ENCODE measurements at places on chromosomes 13 and 19.

GRCh38 chr13:79128158-79128557 is 277.9 kb downstream of the RBM26 start:
- no peaks in the 10 kb centered on the region for H3K27me3 ChIP-seq
- H3K27ac ChIP-seq = no peak overlapping the region
- H3K36me3 ChIP-seq = no peaks in the 10 kb centered on the region
- no peak overlapping the region for H3K4me3 ChIP-seq

DNA sequence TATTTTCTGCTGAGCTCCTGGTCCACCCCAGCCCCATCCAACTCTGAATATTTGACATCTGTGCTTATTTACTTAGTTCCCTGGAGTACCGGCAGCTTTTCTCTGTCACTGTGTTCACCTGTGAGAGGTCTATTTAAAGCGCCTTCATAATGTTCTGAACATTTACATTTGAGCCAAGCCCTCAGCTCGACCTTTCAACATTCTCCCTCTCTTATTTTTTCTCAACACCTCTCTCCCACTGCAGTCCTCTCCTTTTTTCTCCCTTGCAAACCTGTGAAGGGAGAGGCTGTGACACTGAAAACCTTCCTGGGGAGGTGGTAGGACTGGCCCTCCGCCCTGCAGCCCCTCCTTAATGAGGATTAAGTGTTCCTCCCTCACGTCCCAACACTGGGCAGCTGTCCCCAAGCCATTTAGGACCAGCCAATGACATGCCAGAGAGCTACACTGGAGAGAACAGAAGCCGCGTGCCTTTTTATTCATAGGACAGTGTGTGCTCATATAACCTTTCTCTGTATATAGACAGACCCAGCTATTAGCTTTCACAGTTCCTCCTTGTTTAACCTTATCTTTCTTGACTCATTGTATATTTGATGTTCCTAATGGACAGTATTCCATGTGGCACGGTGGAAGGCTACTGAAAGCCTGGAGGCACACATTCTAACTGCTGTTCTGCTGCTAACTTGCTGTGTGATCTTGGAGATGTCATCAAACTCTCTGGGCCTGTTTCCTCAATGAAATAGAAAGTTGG is 134.8 kb downstream of the NUFIP1 start:
- H3K36me3 ChIP-seq = no peaks in the 10 kb centered on the region
- no peaks in the 10 kb centered on the region for H3K4me1 ChIP-seq
- no peak overlapping the region for H3K27ac ChIP-seq
- no peak for DNase-seq
- no peak overlapping the region for H3K4me3 ChIP-seq

- no peaks in the 10 kb centered on the region for H3K27me3 ChIP-seq
- no peak overlapping the region for H3K4me3 ChIP-seq
- no peak overlapping the region for H3K27ac ChIP-seq
- no peaks in the 10 kb centered on the region for H3K4me1 ChIP-seq
- no peak for DNase-seq
Observed at GRCh38 chr13:45909089-45909488, 57.5 kb upstream of the SIAH3 start.

- no peak overlapping the region for H3K27ac ChIP-seq
- no peak for DNase-seq
- H3K36me3 ChIP-seq = no peaks in the 10 kb centered on the region
- H3K27me3 ChIP-seq = no peaks in the 10 kb centered on the region
- no peaks in the 10 kb centered on the region for H3K4me1 ChIP-seq
Observed at GRCh38 chr19:43371909-43372308, 18.4 kb downstream of the CD177 start.

- no peaks in the 10 kb centered on the region for H3K36me3 ChIP-seq
- no peak overlapping the region for H3K27ac ChIP-seq
- no peaks in the 10 kb centered on the region for H3K27me3 ChIP-seq
- H3K4me3 ChIP-seq = no peak overlapping the region
- no peaks in the 10 kb centered on the region for H3K4me1 ChIP-seq
Observed at GRCh38 chr13:50466456-50466855, 377.0 kb downstream of the DLEU7 start.

DNA sequence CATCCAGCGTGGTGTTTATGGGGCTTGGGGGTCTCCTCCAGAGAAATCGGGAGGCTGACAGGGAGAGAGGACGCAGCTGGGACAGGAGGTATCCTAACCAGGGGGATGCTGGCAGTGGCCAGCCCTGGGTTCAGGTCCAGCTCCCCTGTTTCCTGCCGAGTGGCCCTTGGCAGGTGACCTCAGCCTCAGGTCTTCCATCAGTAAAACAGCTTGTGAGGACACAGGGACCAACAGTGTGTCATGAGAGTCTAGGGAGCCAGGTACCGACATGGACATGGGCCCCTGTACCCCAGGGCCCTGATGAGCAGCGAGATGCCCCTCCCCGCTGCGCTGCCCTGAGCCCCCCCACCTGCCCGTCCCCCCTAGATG is 19.6 kb downstream of the EVI5L start:
- no peak overlapping the region for H3K4me3 ChIP-seq
- H3K27ac ChIP-seq = no peak overlapping the region

GRCh38 chr13:71214821-71215220 is 652.2 kb downstream of the DACH1 start:
- H3K36me3 ChIP-seq = no peaks in the 10 kb centered on the region
- H3K27me3 ChIP-seq = no peaks in the 10 kb centered on the region

DNA sequence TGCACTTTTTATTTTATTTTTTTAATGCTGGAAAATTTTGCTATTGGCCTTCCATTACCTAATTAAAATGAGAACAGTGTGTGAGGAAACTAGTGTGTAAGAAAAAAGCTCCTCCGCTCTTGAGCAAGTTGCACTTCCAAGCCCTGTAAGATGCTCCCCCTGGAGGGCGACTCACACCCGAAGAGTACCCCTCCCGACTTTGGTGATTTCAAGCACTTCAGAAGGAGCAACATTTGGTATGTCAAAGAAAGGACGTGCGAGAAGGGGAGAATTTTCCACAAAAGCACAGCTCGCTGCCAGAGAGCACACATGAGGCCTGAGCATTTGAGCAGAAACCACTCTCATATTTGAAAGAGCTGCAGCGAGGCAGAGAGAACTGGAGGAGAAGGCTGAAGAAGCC is 504.4 kb downstream of the FGF9 start:
- DNase-seq = no peak
- no peaks in the 10 kb centered on the region for H3K36me3 ChIP-seq
- no peak overlapping the region for H3K4me3 ChIP-seq
- H3K4me1 ChIP-seq = no peaks in the 10 kb centered on the region
- H3K27ac ChIP-seq = no peak overlapping the region
- H3K27me3 ChIP-seq = no peaks in the 10 kb centered on the region

DNA sequence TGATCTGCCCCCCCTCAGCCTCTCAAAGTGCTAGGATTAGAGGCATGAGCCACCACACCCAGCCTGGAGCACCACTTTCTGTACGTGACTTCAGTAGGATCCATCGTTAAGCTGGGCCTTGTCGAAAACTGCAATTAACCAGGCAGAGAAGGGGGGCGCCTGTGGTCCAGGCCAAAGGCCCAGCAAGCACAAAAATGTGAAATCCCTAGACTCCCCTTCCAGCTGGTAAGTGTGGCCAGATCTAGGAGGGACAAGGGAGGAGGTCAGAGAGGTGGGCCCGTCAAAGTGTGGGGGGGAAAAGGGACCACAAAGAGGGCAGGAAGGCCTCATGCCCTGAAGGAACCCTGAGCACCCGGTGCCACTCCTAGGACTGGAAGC is 13.8 kb downstream of the DDX39A start:
- DNase-seq = no peak
- H3K27me3 ChIP-seq = no peaks in the 10 kb centered on the region
- no peak overlapping the region for H3K4me3 ChIP-seq
